ENCODE measurements at places on chromosomes 6 and 20. TPM values are rescaled to one million over a fixed set of nuclear protein-coding genes. Genes with fewer than 3 reads are reported as not detected.

The STMND1 gene
- total RNA-seq: 8.6 TPM

The FOXO3 gene
- 94.8 TPM for total RNA-seq

The CYP39A1 gene
- total RNA-seq: 15.0 TPM

The RPS6KA2 gene
- 25.3 TPM for total RNA-seq

The PHF10 gene
- 80.8 TPM for total RNA-seq

The FOXQ1 gene
- 2.8 TPM for total RNA-seq

The HCRTR2 gene
- total RNA-seq: not detected

The C6orf163 gene
- total RNA-seq: 1.7 TPM

All from ovary (tissue), 10 donors.